ENCODE measurements at places on chromosomes 3 and 15.

DNA sequence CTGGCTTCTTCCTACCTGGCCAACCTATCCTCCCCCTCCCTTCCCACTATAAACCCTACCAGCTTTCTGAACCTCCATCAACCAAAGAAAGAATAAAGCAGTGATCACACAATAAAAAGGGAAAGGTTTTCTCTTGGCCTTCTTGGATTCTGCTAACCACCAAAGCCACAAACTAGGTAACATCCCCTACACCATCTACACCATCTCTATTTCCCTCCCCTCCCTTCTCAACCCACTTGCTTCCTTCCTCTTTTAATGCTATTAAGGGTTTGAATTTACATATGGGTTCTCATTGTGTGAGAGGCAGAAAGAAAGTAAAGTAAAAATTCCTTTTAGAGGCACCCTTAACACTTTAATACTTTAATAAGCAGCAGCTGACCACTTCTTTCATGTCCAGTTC, 25.8 kb upstream of the RSL24D1 start:
- DNase-seq: no peak

- DNase-seq: no peak
These were observed 716.2 kb downstream of the GBE1 start for GRCh38 chr3:81045246-81045645.

DNA sequence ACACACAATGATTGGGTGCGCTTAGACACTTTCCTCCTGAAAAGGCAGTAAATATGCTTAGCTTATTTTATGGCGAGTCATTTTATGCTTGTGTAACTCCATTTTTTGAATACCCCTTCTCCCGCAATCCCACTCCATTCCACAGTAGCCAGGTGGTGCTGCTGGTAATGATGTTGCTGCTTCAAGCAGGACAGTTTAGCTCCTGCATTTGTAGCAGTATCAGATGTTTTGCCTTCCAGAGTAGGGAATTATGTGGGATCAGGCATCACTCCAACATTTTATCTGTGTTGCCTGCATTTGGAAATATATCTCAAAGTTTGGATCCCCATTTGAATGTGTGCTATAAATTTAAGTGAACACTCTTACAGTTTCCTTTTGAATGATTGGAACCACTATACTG, 302.1 kb upstream of the SGO1 start:
- no peak for DNase-seq

DNA sequence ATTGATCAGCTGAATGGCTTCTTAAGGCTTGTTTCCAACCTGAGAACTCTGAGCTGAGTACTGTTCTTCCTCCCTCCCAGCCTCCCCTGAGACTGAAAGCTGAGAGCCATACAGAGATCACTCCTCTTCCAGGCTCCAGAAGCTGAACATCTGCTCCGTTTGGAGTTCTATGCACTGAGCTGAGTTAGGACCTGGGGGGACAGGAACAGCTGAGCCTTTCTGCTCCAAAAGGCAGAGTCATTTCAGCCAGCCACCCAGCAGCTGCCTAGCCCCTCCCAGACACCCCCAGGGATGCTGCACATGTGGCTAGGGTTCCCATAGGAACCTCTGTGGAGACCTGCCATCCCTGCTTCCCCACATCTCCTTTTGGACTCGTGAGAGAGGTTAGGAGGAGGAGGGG, 64.2 kb upstream of the GLCE start:
- no peak for DNase-seq

DNA sequence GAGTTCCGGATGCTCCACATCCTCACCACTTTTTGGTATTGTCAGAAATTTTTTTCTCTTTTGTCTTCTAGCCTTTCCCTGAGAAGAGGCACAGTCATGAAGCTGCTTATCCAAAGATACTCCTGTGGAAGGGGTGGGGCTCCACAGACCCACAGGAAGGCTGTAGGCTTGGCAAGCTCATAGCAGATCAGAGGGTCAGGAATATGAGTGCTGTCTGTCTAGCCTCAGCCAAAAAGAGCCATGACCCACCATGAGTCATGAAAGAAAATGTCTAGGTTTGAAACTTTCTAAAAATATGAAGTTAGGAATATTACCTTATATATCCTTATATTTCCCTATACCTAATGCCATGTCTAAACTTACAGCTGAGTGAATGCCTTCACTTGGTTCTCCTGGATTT, 118.2 kb upstream of the THBS1 start:
- no peak for DNase-seq

DNA sequence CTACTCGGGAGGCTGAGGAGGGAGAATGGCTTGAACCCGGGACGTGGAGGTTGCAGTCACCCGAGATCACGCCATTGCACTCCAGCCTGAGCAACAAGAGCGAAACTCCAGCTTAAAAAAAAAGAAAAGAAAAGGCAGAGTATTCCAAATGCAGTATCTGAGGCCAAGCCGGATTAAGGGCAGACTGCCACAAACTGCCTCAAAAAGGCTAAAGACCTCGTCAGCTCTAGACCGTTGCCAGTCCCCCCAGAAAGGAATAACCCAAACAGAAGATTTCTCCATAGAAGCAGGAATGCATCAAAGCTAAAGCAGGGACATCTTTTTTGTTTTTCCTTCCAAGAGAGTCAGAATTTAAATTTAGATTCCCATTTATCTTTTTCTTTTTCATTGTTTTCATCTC, 72.9 kb downstream of the TM4SF4 start:
- no peak for DNase-seq

- no peak for DNase-seq
These were observed 9.7 kb upstream of the EIF1B start for GRCh38 chr3:40299721-40300335.

DNA sequence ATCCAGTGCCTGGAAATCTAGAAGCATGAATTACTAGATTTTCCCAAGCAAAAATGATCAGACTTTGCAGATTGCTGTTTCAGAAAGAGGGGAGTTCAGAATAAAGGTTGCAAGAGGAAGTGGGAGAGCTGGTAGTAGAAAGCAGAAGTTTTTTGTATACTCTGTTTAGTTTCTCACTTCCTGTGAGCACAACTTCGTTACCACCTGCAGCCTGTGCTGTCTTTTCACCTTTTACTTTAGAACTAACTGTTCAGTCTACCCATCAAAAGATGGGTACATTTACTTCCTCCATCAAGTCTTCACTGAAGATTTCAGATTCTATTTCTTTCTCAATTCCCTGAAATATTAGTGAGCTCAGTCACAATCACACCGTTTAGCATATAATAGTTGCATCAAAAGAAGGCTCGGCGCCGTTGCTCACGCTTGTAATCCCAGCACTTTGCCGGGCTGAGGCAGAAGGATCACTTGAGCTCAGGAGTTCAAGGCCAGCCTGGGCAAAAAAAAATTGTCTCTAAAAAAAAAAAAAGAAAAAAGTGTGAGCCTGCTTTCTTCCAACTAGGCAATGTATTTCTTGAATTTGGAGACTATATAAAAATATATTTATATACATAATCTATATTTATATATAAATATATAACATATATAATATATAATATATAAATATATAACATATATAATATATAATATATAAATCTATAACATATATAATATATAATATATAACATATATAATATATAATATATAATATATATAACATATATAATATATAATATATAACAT, 1.8 kb upstream of the CEP97 start:
- DNase-seq: no peak

DNA sequence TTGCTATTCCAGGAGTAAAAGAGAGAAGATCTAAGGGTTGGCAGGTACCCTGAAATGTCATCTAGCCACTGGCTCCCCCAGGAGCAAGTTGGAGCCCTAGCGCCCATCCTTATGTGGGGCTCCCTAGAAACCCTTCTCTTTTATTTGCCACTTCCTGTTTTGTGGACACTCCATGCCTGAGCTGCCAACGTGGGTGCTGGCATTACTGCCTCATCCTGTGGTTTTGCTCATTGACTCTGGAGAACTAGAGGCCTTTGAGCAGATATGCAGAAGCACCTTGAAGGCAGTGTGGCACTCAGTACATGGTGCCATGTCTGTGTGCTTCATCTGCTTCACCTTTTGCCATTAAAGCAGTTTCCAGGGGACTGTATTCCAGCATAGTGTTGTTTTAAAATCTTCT, 8.1 kb downstream of the EDEM1 start:
- no peak for DNase-seq

DNA sequence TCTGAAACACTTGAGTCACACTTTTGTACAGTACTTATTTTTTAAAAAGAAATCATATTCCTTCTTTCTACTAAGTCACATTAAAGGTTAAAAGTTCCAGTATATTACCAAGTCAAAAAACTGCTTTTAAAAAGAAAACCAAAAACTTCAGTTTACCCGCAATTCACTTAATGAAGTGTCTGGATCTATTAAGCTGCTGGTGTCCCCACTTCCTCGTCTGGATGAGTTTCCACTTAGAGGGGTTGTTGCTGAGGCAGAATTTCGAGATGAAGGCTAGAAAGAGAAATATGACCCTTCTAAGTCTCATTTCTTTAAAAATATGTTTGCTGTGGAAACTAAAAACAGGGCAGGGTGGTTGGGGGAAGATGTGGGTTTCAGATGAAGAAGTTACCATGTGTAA, 79.7 kb downstream of the LRRFIP2 start:
- no peak for DNase-seq

DNA sequence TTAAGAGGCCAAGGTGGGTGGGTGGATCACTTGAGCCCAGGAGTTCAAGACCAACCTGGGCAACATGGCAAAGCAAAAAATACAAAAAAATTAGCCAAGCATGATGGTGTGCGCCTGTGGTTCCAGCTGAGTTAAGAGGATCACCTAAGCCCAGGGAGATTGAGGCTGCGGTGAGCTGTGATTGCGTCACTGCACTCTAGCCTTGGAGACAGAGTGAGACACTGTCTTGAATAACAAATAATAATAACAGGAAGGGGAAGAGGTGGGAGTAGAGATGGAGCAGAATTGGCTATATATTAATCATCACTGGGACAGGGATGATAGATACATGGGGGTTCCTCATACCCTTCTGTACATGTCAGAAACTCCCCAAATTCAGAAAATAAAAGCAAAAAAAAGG, 23.8 kb upstream of the NMB start:
- DNase-seq: no peak

DNA sequence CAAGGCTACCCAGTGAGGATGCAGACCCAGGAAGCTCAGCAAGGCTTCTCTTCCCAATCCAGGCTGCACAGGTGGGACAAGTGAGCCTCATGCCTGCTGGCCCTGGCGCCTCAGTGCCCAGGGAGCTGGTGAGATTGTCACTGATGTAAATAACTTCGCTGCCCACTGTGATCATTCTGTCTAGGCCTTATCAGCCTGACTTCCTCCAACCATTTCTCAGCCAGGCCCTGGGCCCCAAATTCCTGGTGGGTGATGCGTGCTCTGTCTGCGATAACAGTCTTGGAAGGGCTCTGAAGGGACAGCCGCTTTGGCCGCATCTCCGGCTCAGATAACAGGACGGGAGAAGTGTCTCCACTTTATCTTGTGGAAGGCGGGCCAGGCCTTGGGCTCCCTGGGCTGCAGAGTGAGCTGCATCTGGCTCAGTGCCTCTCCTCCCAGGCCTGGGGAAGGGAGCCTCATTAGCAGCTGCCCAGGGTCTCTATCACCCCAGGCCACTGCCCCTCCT, 2.2 kb upstream of the FBLN2 start:
- DNase-seq: no peak

DNA sequence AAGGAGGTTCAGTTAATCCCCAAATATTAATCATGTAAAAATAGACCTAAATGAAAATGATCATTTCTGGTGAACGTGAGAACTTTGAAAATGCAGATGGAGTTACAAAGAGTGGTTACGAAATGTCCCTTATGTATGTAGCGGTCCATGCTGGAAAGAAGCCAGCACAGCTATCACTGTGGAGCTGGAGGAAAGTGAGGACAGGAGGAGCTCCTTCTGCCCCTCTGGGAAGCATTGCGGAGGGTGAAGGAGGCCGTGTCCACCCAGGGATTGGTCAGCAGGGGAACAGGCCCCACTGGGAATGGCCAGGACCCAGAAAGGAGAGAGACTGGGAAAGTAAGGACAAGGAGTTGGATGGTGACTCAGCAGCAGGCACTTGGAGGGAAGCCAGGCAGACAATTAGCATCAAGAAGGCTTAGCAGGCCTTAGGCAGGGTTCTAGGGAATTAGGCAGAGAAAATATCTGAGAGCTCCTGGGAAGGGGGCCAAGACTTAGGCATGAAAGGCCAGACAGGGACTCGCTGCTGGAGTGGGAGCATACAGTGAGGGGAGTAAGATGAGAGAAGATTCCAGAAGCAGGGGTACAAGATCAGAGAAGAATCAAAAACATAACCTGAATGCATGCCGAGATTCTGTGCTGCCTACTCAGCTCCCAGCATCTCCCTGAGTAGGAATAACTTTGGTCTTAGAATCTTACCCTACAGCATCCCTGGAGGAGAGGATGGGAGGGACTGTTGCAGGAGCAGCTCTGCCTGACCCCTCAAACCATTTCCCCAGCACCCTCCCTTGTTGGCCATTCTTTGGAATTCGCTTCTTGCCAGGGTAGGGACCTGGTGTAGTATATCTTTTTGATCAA, 171.0 kb upstream of the UMPS start:
- DNase-seq: peak; percentile 69

DNA sequence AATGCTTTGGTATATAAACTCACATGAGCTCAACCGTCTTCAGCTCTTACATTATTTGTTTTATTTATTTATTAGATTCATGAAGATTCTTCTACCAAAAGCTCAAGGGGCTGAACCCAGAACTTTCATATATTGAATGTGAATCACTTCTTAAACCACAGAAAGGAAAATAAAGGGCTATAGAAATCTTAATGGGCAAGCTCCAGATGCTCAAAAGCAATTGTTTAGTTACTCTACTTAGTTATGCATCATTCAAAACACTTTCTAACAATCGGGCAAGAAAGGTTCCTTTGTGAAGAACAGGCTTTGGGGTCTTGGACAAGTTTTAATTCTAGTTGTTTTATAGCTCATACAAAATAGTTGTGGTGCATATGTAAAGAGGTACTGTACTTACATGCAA, 380.2 kb downstream of the TIGIT start:
- DNase-seq: no peak

DNA sequence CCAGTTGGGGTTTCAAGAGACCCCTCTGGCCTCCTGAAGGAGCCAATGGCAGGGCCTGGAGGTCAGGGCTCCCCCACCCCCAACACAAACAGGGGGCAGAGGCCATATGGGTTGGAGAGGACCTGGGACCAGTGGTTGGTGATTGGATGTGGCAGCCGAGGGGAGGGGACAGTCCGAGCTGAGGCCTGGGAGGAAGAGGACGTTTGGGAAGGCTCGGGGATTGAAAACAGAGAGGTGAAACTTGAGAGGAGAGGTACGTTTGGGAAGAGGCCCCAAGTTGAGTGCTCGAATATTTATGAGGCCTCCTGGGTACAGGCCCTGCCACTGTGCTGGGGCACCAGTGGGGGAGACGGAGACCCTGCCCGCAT, 53.7 kb downstream of the DNAJB8 start:
- no peak for DNase-seq

GRCh38 chr3:107208796-107209195, 168.4 kb upstream of the CCDC54 start:
- DNase-seq: no peak

GRCh38 chr3:122864498-122864897, 69.6 kb downstream of the SLC49A4 start:
- no peak for DNase-seq

DNA sequence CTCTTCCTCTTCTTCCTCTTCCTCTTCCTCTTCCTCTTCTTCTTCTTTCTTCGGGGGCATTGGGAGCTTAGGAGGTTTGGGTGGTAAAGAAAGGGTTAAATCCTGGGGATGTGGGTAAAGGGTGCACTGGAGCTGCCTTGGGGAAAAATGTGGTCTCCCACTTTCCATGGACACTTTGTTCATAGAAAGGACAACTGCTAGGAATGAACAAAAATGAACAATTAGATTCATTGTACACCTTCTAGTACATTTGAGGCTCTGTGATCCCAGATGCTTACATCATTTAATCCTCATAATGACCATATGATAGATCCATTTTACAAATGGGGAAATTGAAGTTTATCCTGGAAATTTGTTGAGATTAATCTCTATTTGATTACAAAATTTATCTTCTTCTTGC, 699.7 kb downstream of the TUSC7 start:
- DNase-seq: no peak
